ENCODE measurements at places on chromosomes 12 and 14.

GRCh38 chr14:55118761-55119160 is 10.3 kb upstream of the LGALS3 start:
- DNase-seq, result no peak

- no peak for DNase-seq
These were observed 10.5 kb downstream of the E2F7 start for GRCh38 chr12:77054851-77055250.

- no peak for DNase-seq
These were observed 17.1 kb downstream of the CATSPERB start for GRCh38 chr14:91714805-91715204.

GRCh38 chr12:50537538-50537919 is 32.7 kb downstream of the DIP2B start:
- DNase-seq, result no peak

Measured in GM06990 (cell line).